Erythroblast (primary cell): ENCODE measurements at places on chromosomes 7 and 10.

- no peak for DNase-seq
These were observed at the start of gene SLC16A12 for GRCh38 chr10:89535171-89536012. TSS of gene SLC16A12 (minus strand) at chr10:89535594. CDS start at chr10:89462578, 73,016 bp downstream.

GRCh38 chr10:10758306-10758705 is 259.4 kb upstream of the CELF2 start:
- DNase-seq = no peak

GRCh38 chr7:101401390-101402080 is 38.9 kb downstream of the COL26A1 start:
- no peak for DNase-seq

DNA sequence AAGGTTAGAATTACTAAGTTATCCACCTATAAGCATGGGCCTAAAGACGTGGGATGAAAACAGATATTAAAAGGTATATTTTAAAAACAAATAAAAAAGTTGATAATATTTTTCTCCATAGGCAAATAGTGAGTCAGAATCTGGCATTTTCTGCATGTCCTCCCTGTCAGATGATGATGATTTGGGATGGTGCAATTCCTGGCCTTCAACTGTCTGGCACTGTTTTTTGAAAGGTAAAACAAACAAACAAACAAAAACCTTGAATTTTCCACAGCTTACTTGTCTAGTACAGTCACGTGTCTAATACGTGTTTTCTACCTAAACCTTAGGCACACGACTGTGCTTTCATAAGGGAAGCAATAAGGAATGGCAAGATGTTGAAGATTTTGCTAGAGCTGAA is 17.4 kb downstream of the HBP1 start:
- no peak for DNase-seq

GRCh38 chr10:6746782-6747181 is 166.7 kb upstream of the PRKCQ start:
- DNase-seq = no peak

- DNase-seq = peak; percentile 57
These were observed 660 bp upstream of the HHEX start for GRCh38 chr10:92688927-92689662.
